ENCODE measurements at places on chromosomes 16 and 17. TPM values are rescaled to one million over a fixed set of nuclear protein-coding genes. Genes with fewer than 3 reads are reported as not detected.

DNA sequence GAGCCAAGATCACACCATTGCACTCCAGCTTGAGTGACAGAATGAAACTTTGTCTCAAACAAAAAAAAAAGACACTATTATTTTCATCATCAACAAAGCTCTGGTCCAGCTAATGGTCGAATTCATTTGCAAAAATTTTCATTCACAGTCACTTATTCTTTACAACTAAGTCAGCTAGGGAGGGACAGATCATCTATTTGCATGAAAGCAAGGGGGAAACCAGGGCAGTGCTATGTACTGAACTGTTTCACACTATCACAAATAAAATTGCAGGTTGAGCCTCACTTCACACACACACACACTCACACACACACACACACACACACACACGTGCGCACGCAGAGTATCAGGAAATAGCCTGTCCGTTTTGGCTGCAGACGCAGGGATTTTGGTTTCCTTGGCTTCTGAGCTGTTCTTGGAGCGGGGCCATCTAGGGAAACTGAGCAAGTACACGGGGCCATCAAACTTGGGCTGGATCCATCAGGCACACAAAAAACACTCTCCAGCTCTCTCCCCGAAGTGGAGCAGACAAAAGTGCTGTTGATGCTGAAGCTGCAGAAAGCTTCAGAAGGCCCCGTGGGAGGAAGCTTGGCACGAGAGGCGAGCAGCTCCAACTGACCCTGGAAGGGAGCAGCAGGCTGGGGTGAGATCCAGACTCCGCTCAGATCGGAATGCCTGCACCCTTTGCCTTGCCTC is 44.3 kb upstream of the HELZ start:
- no peak for DNase-seq

DNA sequence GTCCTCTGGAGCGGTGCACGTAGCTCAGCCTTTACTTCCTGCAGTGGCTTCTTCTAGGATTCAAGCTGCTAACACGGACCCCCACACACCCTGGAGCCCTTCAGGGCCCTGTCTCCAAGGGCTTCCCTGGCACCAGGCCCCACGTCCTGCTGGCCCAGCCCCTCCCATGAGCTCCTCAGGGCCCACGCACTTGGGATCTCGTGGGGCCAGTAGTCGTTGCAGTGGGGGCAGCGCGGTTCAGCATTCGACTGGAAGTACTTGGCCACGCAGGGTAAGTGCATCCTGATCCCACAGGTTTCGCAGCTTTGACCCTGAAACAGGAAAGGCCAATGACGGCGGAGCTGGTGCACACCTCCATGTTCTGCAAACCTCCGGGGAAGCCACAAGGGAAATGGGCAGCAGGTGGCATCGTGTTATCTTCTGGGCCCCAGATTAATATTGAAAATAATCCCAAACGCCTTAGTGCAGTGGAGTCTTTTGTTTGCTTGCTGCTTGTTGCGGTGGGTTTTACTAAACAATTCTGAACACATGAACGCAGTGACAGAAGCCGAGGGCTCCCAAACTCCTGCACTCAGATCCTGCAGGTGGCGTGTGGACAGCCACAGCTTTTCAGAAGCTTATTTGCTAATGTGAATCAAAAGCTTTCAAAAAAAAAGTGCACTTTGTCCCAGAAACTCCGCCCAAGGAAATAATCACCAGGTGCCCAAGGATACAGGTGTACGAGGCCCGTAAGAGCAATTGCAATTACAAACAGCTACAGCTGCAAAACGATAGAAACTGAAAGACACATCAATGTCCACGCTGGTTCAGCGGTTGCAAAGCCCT is 22.4 kb downstream of the KDM8 start:
- DNase-seq: no peak

Gene SHCBP1
- 0.53 TPM for polyA plus RNA-seq

Gene CMTM2
- polyA plus RNA-seq: 4.1 TPM

Gene PERCC1
- polyA plus RNA-seq: not detected
